Esophagus mucosa (tissue), 1 donor: ENCODE measurements at places on chromosomes 13 and 19. TPM values are rescaled to one million over a fixed set of nuclear protein-coding genes. Genes with fewer than 3 reads are reported as not detected.

DNA sequence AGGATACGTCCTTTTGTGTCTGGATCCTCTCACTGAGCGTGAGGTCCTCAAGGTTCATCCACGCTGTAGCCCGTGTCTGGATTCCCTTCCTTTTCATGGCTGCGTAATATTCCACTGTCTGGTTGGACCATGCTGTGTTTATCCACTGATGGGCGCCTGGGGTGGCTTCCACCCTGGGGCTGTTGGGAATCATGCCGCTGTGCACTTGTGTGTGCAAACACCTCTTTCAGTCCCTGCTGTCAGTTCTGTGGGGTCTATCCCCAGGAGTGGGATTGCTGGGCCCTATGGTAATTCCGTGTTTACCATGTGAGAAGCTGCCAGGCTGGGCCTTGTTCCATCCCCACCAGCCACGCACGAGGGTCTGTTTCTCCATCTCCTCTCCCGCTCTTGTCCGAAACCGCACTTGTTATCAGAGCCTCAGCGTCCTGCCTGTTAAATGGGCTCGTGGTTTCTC is 98.6 kb downstream of the GADD45B start:
- ATAC-seq: no peak

The HPN gene
- not detected for total RNA-seq

The CAB39L gene
- 11.8 TPM for total RNA-seq

The PTPRH gene
- 3.6 TPM for total RNA-seq
